Activated T-helper 1 cell treated with anti-CD3 and anti-CD28 coated beads, Interleukin-12 subunit alpha, Interleukin-12 subunit beta, Interleukin-2, Interleukin-4 antibody, amounts not matched to agents 30 ng/mL and 10 ng/mL and 1 ng/mL, durations not matched to agents 14 hours and 24 hours and 36 hours (primary cell): ENCODE measurements at places on chromosomes 7 and 10. TPM values are rescaled to one million over a fixed set of nuclear protein-coding genes. Genes with fewer than 3 reads are reported as not detected.

Gene FAM25G
- not detected in 2 replicates for total RNA-seq

Gene ANKRD2
- not detected in 2 replicates for total RNA-seq

Gene GRM3
- total RNA-seq = not detected in 2 replicates

Gene TRIM73
- 5.7 and 6.6 TPM in 2 replicates for total RNA-seq

Gene TAS2R4
- 0.78 and 0.86 TPM in 2 replicates for total RNA-seq

Gene ARMC3
- total RNA-seq = not detected in 2 replicates

Gene AKR1D1
- not detected in 2 replicates for total RNA-seq

Gene MEOX2
- total RNA-seq = not detected in 2 replicates

Gene NKX1-2
- total RNA-seq = not detected in 2 replicates

Gene FAM25A
- total RNA-seq = not detected in 2 replicates

Gene CFAP46
- not detected in 2 replicates for total RNA-seq

Gene GALNT17
- total RNA-seq = not detected in 2 replicates

Gene OR2A5
- total RNA-seq = not detected in 2 replicates

Gene C10orf53
- total RNA-seq = not detected in 2 replicates

Gene GRK5
- total RNA-seq = 25.3 and 25.8 TPM in 2 replicates

Gene NODAL
- total RNA-seq = not detected in 2 replicates

Gene KIF5B
- total RNA-seq = 80.7 and 83.4 TPM in 2 replicates

Gene TRRAP
- 66.9 and 69.6 TPM in 2 replicates for total RNA-seq

Gene UPK3BL1
- 16.3 and 16.9 TPM in 2 replicates for total RNA-seq

Gene DRGX
- total RNA-seq = not detected in 2 replicates

Gene AP1S1
- total RNA-seq = 45.7 and 53.3 TPM in 2 replicates

Gene ZNF727
- 0.12 TPM in 1 of 2 replicates, not detected in the other for total RNA-seq

Gene CPA2
- total RNA-seq = not detected in 2 replicates

Gene STEAP1B
- total RNA-seq = 0.16 TPM in 1 of 2 replicates, not detected in the other

Gene STK31
- total RNA-seq = 0.27 TPM in 1 of 2 replicates, not detected in the other

Gene OR6B1
- not detected in 2 replicates for total RNA-seq

Gene CCM2
- 59.2 and 65.5 TPM in 2 replicates for total RNA-seq

Gene AGR3
- not detected in 2 replicates for total RNA-seq

Gene PPP1R17
- not detected in 2 replicates for total RNA-seq

Gene NUTM2E
- 0.29 TPM in 1 of 2 replicates, not detected in the other for total RNA-seq

Gene ELMO1
- 113 and 119 TPM in 2 replicates for total RNA-seq
